Spinal cord (tissue), 10 donors: ENCODE measurements at places on chromosomes 1 and 21. TPM values are rescaled to one million over a fixed set of nuclear protein-coding genes. Genes with fewer than 3 reads are reported as not detected.

DNA sequence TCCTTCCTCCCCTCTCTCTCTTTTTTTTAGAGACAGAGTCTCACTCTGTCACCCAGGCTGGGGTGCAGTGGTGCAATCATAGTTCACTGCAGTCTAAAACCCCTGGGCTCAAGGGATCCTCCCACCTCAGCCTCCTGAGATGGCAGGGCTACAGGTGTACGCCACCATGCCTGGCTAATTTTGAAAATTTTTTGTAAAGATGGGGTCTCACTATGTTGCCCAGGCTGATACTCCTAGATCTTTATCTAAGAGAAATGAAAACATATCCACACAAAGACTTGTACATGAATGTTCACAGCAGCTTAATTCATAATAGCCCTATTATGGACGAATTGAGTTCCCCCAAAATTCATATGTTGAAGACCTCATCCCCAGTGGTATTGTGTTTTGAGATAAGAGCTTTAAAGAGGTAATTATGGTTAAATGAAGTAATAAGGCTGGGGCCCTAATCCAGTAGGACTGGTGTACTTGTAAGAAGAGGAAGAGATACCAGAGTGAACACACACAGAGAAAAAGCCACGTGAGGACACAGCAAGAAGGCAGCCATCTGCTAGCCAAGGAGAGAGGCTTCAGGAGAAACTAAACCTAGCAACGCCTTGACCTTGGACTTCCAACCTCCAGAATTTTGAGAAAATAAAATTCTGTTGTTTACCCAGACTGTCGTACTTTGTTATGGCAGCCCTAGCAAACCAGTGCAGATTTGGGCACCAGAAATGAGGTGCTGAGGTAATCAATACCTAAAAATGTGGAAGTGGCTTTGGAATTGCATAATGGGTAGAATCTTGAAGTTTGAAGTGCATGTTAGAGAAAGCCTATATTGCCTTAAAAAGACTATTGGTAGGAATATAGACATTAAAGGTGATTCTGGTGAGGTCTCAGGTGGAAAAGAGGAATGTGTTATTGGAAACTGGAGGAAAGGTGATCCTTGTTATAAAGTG, 13.2 kb downstream of the IFNLR1 start:
- no peak for DNase-seq

KRTAP6-3 gene
- total RNA-seq: not detected

RHOU gene
- 47.3 TPM for total RNA-seq

SZT2 gene
- 26.9 TPM for total RNA-seq

DNA sequence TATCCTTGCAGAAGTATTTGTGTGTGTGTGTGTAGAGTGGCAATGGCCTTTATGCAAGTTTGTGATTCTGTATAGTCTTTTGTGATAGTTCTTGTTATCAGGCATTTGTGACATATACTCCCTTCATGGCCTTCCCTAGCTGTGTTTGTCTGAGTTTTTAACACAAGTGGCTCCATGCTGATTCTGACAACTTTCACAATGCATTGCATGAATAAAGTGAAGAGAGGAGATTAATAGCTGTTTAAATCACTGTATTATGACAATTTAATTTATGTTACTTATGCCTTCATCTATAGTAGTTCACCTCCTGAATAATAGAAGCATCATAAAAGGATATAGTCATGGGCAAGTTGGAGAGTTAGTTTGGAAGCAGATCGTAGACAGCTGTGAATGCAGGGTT, 17.2 kb upstream of the MCOLN3 start:
- no peak for DNase-seq

TMEM200B gene
- 5.4 TPM for total RNA-seq

CDC42 gene
- total RNA-seq: 387 TPM

SLC5A9 gene
- total RNA-seq: 0.10 TPM

DNA sequence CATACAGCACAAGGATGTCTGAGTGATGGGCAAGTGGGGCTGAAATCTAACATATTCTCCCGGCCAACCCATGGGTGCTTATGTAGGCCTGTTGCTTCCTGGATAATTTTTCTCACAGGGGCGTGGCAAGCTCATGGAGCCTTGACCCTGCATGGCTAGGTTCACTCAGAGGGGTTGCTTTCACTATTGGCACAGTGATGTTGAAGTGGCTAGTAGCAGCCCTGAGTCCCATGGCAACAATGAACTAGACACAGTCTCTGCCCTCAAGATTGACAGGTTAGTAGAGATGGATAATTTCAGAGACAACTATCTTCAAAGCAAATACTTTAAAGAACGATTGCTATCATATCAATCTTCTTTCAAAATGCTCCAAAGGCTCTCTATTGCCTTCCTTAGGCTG, 6.5 kb upstream of the MAB21L3 start:
- DNase-seq: no peak

GRCh38 chr1:118366286-118366685, 181.3 kb upstream of the SPAG17 start:
- DNase-seq: no peak

DNA sequence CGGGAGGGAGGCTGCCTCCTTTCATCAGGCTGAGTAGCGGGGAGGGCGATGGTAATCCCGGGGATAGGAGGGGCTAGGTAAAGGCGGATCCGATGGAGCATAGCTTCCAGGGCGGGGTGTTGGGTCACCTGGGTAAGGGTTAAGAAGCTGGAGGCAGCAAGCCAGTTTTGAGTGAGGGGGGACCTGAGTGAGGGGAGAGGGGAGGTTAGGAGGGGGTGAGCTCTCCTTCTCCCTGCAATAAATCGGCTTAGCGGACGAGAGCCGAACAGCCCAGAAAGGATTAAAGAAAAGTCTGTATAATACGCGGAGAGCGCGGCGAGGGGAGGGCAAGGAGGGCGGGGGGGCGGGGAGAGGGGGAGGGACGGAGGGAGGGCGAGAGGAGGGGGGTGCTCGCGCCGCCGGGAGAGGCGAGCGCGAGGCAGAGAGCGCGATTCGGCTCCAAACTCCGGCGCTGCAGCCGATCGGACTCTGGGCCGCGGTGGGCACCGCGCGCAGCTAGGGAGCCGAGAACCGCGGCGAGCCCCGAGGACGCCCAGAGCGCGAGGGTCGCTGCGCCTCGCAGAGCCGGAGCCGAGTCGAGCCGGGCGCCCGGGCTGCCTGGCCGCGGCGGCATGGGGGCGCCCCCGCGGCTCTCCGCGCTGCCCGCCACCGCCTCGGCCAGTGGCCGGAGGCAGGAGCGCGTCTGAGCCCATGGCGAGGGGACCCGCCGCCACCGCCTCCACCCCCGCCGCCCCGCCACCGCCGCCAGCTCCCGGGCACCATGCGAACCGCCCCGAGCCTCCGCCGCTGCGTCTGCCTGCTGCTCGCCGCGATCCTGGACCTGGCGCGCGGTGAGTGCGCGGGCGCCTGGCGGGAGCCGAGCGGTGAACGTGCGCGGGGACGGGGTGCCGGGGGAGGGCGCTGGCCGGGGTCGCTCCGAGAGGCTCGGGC, at the start of gene IGSF21:
Gene IGSF21 (plus strand): TSS at position 430 of the 930 bp plus-strand sequence. CDS start 331 bp downstream, at position 761.
- no peak for DNase-seq

DNA sequence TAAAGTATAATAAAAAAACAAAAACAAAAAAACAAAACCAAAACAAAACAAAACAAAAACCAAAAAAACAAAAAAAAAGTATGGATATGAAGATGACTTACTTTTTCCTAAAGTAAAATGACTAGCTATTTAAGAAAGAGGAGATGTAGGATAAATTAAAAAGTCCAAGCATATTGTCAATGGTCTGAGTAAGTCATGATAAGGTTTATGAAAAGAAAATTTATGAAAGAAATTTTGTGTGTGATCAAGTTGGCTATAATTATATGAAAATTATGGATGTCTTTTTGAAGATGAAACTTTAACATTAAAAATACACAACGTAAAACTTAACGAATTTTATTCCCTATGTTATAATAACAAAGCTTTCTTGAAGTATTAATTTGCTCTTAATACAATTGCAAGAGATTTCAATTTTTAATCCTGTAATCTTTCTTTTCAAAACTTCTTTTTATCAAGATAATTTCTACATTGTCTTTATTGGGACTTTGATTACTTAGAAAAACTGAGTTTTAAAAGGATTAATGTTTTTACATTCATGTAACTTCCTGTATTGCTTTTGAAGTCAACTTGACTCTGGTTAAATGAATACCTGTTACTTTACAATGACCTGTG, 200.9 kb upstream of the IVNS1ABP start:
- no peak for DNase-seq
